ENCODE measurements at places on chromosomes 16 and 17.
A peak's percentile ranks its signal among the peaks of the same experiment; 100 is the strongest.

DNA sequence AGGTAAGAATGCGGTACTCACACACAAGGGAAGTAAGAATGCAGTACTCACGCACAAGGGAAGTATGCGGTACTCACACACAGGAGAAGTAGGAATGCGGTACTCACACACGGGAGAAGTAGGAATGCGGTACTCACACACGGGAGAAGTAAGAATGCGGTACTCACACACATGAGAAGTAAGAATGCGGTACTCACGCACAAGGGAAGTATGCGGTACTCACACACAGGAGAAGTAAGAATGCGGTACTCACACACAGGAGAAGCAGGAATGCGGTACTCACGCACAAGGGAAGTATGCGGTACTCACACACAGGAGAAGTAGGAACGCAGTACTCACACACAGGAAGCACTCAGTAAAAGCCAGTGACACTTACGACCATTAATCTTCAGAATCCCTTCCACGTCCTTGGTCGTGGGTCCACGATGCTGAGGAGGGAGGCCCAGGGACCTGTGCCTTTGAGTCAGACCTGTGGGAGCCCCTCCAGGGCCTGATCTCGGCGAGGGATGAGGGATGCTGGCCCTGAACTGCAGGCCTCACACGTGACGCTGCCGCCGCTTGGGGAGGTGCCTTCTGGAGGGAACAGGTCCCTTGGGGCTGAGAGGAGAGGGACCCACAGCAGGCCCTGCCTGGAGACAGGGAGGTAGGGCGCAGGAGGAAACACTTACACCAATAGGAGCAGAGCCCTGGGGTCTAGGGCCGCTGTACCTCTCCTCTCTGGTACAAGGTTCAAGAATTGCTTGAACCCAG, 20.2 kb downstream of the ABR start:
- peak; percentile 37 for DNase-seq

GRCh38 chr16:4110680-4111079, 5.6 kb downstream of the ADCY9 start:
- no peak for DNase-seq

DNA sequence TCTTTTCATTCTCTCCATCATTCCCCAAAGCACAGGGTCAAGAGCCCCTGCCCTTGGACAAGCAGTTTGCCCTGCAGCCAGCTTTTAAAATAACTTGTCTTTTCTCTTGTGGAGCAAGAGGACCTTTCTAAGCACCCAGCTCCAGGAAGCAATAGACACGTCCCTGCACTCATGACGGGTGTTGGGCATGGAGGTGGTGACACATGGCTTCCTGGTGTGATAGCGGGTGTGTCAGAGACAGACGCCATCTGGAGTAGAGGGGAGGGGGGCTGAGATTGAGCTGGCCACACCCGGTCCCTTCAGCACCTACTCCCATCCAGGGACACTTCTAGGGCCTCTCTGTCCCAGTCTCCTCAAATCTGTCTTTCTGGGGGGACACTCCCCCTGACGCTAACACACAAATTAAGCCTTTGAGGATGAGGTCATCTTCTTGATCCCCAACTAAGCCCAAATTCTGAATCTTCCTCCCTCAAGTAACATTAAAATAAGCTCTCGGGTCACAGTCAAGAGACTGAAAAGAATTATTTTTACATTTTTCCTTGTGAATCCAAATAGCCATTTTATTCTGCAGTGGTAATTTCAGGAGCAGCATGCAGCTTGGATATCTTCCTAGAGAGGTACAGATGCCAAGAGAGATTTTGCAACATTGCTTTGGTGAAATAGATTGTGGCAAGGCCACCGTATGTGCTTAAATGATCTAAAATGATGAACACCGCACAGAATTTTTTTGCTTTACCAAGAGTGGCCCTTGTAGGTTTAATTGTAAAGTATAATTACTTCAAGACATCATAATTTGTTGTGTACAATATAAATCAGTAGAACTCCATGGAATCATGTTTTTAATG, 216.6 kb upstream of the IRX3 start:
- DNase-seq, result peak; percentile 49

DNA sequence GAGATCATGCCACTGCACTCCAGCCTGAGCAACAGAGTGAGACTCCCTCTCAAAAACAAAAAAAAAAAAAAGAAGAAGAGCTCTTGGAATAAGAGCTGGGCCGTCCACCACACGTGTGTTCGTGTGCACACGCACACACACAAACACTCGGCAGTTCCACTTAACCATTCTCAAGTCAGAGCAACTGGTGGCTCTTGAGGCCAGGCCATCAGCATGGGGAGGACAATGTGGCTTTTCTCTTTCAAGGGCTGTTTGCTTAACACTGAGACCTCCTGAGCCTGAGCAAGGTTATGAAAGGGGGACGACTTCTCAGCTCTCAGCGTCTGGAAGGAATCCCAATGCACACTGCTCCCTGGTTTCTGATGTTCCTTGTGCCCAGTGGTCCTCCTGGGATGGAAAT, 444.9 kb downstream of the SOX9 start:
- DNase-seq, result no peak

DNA sequence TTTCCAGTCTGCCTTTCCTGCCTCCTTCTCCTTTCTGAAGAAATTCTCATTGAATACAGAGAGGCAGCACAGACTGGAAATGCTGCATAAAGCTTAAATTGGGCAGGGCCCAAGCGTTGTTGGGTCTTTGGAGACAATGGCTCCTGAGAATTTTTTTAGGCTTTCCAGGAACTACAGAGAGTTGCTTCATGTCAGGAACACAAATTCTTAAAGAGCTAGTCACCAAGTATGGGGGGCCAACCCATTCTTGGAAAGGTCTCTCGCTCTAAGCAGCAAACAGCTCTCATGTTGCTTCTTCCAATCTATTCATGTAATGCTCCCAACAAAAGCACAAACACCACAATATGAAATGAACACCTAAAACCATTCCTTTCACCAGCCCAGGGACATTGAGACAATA, 6.9 kb downstream of the HNF1B start:
- DNase-seq, result peak; percentile 72

GRCh38 chr16:78591682-78592103, 492.2 kb downstream of the WWOX start:
- DNase-seq, result no peak

DNA sequence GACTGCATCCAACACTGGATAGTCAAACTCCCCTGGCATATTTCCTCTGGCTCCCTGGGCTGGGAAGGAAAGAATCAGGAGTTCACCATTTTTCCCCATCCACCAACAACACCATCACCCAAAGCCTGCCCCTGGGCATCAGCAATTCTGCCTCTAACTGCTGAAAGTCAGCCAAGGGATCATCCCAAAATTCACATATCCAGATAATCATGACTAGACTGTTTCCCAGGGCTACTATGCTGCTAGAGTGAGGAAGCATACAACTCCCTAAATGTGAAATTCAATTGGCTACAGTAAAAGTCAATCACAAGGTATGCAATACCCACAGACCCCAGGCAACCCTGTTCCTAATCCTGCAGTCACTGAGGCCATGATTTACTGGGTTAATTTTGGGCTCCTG, 230.6 kb downstream of the C16orf95 start:
- peak; percentile 70 for DNase-seq

GRCh38 chr17:43784068-43784467, 3.8 kb downstream of the CFAP97D1 start:
- peak; percentile 92 for DNase-seq

GRCh38 chr17:31488982-31489294, 97.5 kb downstream of the RAB11FIP4 start:
- no peak for DNase-seq

DNA sequence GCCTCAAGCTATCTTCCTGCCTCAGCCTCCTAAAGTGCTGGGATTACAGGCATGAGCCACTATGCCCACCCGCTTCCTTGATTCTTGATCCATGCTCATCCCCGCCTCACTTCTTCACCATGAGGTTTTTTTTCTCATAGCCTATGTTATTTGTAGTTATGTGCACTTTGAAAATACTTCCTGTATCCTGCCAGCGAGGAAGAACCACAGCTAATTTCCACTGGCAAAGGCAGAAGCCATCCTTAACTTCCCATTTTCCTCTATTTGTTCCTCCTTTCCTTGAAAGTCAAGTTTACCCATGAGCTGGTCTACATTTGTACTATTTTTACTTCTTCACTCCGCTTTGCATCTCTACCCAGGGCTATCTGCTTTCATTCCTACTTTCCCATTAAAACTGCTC, 189.7 kb upstream of the ZFHX3 start:
- no peak for DNase-seq

- DNase-seq, result no peak
Measured at GRCh38 chr17:2707721-2708584, 3.6 kb downstream of the CLUH start.

DNA sequence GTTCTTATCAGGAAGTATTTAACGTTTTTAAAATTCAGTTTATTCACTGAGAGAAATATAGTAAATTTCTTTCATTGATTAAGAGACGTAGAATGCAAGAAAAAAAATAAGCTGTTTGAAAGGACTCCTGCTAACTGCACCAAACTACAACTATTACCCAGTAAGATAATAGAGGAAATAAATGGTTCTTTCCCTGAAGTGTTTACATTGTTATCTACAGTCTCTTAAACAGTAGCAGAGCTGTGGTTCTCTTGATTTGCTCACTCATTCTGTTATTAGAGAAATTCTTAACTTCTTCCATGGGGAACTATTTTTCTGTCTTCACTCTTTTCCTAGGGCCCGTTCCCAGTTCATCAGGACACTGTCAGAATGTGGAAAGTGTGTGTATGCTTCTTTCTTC, 973.0 kb downstream of the KCNJ2 start:
- no peak for DNase-seq

DNA sequence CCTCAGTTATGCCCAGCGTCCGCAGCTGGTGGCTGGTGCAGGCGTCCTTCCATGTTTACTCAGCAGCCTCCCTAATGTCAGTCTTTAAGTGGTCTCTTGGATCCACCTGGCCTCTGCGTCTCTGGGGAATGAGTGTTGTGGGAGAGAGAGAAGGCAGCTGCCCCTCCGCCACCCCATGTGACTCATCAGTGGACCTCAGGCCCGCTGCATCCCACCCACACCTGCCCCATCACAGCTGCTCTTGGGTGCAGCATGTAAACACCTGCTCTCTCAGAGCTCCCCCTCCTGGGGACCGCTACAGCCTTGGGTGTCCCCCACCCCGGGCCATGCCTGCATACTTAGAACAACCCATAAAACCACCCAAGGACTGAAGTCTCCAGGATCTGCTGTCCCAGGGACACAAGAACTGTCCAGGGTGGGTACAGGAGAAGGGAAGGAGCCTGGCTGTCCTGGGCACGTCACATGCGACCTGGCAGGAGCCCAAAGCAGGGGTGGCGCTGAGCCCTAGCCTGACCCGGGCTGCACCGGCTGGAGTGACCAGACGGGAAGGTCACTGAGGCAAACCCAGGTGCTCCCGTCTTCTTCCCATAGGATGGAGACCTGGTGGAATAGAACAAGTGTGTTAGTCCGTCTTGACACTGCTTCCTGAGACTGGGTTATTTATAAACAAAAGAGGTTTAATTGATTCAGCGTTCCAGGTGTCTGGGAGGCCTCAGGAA, 4.2 kb downstream of the C16orf90 start:
- no peak for DNase-seq

- no peak for DNase-seq
Measured at GRCh38 chr17:54099221-54099620, 276.5 kb downstream of the KIF2B start.

DNA sequence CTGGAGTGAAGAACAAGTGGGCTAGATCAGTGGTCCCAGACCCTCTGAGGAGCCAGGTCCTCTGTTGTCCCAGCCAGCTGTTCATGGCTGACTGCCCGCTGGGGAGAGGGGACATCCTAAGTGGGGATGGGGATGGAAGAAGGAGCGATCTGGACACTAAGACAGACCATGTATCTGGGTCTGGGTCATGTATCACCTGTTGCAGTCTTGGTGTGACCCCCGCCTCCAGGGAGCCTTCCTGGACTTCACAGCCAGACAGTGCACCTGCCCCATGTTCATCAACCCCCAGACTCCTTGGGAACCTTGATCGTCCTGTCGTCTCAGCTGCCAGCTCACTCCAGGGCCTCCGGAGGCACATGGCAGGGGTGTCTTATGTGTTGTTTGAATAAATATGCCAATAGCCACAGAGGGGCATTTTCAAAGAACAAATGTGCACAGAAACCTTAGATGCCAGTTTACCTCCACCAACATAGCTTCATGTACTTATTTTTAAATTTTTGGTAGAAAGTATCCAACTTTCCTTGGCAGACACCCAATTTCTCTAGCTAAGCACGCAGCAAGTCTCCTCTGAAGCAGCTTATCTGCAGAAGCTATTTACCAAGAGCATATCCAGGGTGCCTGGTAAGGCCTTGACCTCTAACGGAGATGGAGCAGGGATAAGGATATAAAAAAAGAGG, 43.2 kb downstream of the CRISPLD2 start:
- no peak for DNase-seq

DNA sequence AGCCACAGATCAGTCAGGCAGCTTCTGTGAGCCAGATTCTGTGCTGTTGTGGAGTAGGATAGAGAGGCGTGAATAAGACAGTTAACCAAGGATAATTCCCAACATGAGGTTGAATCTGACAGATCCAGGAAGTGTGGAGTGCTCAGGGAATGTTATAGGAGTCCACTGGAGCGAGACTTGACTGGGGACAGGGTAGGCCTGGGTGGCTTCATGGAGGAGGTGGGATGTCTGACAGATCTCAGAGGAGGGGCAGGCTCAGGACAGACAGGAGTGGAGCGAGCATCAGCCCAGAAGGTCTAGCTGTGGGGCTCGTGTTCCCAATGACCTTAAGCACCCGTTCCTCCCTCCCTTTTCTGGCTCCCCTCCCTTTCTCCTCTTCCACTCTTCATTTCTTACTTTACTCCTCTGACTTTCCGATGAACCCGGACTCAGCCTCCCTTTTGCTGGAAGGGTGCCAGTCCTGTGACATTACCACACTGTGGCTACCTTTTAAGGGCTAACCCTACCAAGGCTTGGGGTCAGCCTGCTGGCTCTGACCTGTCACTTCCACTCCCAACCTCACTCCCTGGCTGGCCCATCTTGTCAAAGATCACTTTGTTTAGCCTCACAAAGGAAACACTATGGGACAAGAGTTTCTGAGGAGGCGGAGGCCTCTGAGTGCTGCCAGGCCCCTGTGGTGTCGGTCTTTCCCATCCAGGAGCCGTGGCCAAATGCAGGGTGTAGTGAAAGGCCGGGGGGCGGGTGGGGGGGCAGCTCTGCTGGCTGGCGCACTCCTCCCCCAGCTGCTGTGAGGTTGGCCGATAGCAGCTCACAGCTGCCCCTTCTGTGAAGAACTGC, 28.5 kb upstream of the EFCAB13 start:
- DNase-seq, result no peak

DNA sequence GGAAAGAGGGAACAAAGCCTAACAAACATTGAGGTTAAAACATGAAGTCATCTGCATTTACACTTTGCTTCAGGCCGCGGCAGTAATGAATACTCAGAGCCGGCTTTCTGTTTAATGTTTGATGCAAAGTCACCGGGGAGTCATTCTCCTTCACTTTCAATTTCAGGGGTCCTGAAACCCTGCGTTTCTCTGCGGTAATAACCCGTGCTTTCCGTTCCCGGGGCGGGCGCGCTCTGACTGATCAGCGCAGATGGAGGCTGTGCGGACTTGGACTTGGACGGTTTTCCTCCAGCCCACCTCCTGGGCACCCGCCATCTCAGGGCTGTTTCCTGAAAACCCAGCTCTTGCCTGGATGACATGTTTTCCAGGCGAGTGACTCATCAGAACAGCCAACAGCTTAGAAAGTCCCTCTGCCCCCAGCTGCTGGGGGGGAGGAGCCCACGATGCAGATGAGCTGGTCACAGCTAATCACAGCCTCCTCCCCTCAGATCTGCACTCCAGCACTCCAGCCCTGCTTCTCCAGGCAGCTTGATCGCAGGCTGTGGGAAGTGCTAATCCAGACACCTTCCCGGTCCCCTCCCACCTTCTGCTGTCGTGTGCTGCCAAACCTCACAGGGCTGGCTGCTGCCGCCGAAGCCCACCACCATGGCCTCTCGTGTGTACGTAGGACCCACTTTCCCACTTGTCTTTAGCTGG, 158.6 kb upstream of the CHMP6 start:
- peak; percentile 99 for DNase-seq

All from fibroblast of upper back skin (primary cell).